ENCODE measurements at places on chromosomes 6 and 20.

DNA sequence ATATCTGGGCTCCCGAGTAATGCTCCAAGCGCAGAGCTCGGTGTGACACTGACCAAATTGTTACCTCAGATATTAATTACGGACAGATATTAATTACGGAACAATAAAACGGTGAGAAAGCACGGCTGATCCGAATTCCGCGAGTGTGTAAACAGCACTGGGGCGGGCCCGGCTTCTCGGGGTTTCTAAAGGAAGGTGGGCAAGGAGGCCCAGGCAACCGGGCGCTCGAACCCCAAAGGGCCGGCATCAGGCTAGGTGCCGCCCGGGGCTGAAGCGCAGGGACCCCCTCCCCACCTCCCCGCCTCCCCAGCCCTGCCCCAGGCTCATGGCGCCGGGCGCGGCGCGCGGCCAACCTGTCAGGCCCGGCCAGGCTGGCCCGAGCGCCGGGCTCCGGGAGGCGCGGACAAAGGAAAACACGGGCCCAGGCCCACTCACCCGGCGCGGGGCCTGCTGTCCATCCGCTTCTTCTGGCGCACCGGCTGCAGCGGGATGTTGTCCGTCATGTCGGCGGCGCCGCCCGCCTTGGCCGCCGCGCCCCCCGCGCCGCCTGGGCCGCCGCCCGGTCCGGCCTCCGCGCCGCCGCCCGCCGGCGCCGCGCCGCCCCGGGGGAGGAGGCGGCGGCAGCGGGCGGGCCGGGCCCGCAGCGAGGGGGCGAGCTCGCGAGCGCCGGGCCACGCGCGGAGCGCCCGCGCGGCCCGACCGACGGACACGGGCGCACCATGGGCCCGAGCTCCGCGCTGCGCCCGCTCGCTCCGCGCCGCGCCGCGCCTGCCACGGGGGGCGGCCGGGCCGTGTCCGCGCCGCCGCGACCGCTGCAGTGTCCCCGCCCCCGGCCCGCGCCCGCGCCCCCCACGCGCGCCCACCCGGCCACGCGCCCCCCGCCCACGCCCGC is at the start of gene ATP9A:
ATP9A (minus strand) TSS at position 524 of the 892 bp plus-strand sequence; CDS start at position 503, 21 bp downstream.
- DNase-seq = no peak

- DNase-seq = no peak
These were observed 133.2 kb upstream of the RPS6KA2 start for GRCh38 chr6:166760288-166760687.

DNA sequence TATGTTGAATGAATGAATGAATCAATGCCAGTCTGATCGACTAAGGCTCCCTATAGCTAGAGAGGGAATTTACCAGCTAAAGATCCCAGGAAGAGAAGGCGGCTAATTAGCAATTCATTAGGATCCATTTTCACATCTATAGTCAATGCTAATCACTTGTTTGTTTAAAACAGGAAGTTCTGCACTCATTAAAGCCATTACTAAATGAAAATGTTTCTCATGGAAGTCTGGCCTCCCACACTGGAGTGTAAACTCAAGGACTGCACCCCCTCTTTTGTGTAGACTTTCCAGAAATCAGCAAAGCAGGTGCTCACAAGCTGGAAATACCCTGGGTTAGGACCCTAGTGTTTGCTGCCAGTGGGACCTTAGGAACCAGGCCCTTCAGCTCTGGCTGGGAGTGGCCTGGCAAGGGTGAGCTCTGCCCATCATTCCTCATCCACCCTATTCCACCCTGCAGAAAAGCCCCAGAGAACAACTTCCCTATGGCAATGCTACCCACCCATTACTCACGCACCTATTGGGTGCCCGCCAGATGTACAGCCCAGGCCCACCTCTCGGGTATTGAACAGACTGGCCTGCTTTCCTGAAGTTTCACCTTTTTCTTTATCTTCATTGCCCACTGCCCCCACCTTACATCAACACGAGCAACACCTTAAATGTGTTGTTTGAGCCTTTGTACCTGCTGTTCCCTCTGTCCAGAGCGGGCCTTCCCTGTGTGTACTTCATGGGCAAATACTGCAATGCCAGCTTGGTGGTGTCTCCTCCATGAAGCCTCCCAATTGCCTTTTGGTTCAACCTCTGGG is 60.8 kb downstream of the TTI1 start:
- DNase-seq = no peak

GRCh38 chr6:152232501-152233151 is 404.5 kb downstream of the SYNE1 start:
- no peak for DNase-seq

DNA sequence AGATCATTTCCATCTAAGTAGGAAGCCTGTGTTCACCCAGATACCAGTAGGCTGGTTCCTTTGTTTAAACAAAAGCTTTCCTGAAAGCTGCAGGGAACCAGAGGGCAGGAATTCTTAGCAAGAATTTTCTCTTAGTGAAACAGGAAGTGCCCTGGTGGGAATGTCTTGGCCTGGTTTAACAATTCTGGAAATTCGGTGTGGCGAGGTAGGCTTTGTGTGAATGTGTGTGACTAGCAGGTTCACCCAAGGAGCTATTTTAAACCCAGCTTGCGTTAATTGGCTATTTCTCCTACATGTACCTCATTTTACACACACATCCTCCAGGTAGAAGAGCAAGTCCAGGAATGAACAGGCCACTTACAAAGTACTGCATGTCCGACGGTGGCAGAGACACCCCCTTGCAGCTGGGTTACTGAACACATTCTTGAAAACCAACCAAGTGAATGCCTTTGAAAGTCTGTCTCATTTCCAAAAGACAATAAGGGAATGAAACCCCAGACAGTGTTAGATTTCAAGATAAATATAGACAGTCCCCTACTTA is 64.6 kb downstream of the GFOD1 start:
- DNase-seq = no peak

DNA sequence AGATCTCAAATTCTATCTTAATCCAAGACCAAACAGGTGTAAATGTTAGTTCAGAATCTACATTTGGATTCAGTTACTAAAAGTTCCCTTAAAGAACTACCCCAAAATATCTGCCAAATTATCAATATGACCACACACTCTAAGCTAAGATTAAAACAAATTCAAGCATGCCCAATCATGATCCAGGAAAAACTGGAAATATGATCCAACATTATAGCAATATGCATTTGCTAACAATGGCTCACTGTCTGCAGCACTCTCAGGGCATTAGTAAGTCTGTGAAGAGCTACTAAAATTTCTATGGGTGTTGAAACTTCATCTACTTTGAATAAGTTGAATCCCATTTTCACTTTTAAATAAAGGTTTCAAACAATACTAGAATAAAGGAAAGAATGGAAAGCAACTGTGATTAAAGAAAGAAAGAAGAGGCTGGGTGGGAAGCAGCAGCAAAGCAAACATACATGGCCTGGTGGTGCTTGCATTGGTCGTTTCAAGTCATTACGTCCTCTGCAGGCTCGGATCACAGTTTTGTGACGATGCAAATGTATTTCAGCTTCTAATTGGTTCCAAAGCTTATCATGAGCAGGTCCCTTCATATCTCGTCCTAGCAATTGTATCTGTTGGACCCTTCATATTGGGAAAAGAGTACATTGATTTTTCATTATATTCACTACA is 29.2 kb downstream of the GOPC start:
- no peak for DNase-seq

- no peak for DNase-seq
These were observed 154.1 kb downstream of the CD24 start for GRCh38 chr6:106820412-106820852.

GRCh38 chr6:43728586-43728985 is 41.0 kb upstream of the MRPS18A start:
- DNase-seq = no peak

GRCh38 chr6:108884211-108885059 is 36.2 kb downstream of the ARMC2 start:
- no peak for DNase-seq

DNA sequence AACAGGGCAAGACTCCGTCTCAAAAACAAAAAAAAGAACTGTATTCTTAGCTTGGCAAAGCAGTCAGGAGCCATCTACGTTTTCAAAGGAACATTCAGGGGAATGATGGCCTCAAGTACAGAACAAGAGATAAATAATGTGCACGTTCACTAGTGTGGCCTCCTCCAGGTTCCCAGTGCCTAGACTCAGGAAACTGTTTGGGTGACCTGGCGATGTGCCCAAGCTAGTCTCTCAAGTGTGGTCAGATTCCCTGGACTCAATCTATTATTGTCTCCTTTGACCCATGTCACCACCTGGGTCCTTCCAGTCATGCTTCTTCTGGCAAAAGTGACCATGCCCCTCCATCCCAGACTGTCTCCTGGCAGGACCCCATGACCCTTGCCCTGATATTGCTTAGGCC is 23.7 kb downstream of the TRAF3IP2 start:
- DNase-seq = no peak

- no peak for DNase-seq
These were observed 45.8 kb upstream of the PNRC1 start for GRCh38 chr6:89034586-89035251.

- DNase-seq = no peak
These were observed 119.4 kb upstream of the CEP85L start for GRCh38 chr6:118770835-118771234.

GRCh38 chr20:39108746-39109145 is 146.6 kb downstream of the DHX35 start:
- DNase-seq = no peak

GRCh38 chr6:16909658-16910360 is 148.5 kb upstream of the ATXN1 start:
- DNase-seq = no peak

DNA sequence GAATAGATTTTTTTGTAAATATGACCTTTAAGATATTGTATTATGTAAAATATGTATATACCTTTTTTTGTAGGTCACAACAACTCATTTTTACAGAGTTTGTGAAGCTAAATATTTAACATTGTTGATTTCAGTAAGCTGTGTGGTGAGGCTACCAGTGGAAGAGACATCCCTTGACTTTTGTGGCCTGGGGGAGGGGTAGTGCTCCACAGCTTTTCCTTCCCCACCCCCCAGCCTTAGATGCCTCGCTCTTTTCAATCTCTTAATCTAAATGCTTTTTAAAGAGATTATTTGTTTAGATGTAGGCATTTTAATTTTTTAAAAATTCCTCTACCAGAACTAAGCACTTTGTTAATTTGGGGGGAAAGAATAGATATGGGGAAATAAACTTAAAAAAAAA is 130.9 kb downstream of the SULF2 start:
- DNase-seq = no peak

DNA sequence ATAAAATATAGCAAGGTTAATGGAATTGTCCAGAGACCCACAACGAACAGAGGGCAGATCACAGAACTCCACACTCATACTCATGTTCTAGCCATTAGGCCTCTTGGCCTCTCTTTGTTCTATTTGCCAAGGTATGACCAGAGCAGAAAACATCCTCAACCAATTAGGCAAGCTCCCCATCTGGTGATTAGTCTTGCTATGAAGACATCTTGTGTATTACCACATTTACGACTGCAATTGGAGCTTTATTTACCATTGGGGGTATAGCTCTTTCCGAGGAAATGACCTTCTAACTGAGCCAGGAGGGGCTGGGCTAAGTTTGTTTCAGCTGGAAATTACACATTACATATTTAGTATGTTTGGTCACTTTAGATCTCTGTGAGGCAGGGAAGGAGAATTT is 593.9 kb downstream of the CD109 start:
- no peak for DNase-seq

DNA sequence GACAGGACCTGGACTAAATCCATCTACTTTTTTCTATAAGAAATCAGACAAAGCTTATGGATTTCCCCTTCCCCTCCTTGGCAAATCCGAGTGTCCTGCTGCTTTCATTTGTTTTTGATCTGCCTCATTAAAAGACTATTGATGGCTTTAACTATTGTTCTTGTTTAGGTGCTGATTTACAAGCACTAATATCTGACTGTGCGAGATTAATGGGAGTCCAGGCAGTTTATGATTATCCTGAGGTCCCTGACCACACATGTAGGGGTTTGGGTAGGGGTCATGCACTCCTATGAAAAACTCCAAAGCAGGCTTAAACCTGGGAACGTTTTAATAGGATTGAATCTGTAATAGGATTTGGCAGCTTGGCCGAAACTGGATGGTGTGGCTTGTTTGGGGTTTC is 317.5 kb upstream of the POU3F2 start:
- DNase-seq = no peak

- DNase-seq = peak; percentile 98
These were observed 11.3 kb downstream of the SERPINB9 start for GRCh38 chr6:2891768-2892170.

GRCh38 chr20:47330933-47331708 is 25.4 kb downstream of the ZMYND8 start:
- no peak for DNase-seq

GRCh38 chr20:51837876-51838420 is 35.6 kb upstream of the SALL4 start:
- no peak for DNase-seq

DNA sequence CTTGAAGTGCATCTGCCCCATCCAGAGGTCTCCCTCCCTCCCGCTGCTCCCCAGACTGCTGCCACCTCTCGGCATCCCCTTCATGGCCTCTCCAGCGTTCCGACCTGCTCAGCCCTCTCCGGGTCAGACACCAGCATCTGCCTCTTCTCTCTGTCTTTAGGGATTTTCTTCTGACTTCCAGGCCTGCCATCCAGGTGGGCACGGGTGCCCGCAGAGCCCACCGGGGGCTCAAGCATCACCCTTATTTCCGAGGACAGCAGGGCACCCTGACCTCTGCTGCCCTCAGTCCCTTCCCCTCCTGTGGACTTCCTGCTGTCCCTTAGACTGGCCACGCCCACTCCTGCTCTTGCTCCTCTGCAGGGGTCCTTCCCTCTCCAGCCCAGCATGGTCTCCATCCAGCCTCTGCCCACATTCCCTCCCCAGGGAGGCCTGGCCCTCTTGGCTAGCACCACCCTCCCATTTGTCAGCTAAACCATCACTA is 3.3 kb downstream of the NPEPL1 start:
- DNase-seq = no peak

GRCh38 chr6:124055963-124056362 is 252.3 kb downstream of the NKAIN2 start:
- no peak for DNase-seq

- DNase-seq = no peak
These were observed 106.5 kb downstream of the TCP11 start for GRCh38 chr6:35034411-35035191.

DNA sequence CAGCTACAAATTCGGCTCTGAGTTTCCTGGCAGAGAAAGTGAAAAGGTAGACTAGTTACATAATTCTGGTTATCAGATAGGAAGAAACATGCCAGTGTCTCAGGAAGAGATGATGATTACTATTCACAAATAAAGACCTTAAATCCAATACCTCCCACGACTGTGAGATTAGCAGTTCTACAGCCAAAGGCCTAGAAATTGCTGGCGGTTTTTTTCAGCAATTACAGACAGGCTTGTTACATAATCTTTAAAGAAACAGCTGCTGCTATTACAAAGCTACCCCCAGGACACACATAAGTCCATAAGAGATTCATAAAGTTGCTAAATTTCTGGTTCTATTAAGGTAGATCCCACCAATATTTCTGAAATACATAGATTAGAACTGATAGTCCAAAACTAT is 40.2 kb downstream of the PIGU start:
- DNase-seq = no peak

Data from NAMALWA (cell line).